ENCODE measurements at places on chromosomes 7 and 10.

- DNase-seq = no peak
Measured at GRCh38 chr10:16933783-16934182, 116.6 kb upstream of the RSU1 start.

DNA sequence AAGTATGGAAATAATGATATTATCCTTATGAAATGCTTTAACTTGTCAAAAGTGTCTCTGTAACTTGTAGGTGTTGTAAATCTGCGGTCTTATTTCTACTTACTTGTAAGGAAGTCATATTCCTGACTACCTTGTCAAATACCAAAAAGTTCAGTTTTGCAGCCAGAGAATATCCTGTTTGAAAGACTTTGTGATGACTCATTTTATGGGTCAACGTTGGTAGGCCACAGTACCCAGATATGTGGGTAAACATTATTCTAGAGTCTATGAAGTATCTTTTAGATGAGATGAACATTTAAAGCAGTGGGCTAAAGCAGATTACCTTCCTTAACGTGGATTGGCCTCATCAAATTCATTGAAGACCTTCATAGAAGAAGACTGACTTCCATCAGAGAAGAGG, 195.3 kb downstream of the PPP1R9A start:
- no peak for DNase-seq

GRCh38 chr10:5071411-5072198, 22.6 kb upstream of the AKR1C3 start:
- no peak for DNase-seq

DNA sequence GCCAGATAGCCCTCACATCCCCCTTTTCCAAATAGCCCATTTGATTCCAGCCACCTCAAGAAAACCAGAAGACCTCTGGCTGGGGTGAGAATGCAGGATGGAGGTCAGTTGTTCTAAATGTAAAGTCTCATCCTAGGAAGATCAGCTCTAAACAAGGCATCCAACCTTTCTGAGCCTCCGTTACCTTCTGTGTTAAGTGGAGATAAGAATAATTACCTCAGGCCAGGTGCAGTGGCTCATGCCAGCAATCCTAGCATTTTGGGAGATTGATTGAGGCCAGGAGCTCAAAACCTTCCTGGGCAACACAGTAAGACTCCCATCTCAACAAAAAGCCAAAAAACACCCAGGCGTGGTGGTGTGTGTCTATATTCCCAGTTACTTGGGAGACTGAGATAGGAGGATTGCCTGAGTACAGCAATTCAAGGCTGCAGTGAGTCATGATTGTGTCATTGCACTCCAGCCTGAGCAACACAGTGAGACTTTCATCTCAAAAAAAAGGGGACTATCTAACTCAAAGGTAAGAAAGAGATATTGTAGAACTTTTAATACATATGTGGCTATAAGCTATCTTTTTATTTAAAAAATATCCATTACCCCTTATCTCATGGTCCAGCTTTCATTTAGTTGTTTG, 43.5 kb downstream of the PRTFDC1 start:
- no peak for DNase-seq

- DNase-seq = no peak
Measured at GRCh38 chr7:130875-131780, 61.2 kb upstream of the FAM20C start.

GRCh38 chr7:154651501-154651900, 351.4 kb downstream of the PAXIP1 start:
- no peak for DNase-seq

DNA sequence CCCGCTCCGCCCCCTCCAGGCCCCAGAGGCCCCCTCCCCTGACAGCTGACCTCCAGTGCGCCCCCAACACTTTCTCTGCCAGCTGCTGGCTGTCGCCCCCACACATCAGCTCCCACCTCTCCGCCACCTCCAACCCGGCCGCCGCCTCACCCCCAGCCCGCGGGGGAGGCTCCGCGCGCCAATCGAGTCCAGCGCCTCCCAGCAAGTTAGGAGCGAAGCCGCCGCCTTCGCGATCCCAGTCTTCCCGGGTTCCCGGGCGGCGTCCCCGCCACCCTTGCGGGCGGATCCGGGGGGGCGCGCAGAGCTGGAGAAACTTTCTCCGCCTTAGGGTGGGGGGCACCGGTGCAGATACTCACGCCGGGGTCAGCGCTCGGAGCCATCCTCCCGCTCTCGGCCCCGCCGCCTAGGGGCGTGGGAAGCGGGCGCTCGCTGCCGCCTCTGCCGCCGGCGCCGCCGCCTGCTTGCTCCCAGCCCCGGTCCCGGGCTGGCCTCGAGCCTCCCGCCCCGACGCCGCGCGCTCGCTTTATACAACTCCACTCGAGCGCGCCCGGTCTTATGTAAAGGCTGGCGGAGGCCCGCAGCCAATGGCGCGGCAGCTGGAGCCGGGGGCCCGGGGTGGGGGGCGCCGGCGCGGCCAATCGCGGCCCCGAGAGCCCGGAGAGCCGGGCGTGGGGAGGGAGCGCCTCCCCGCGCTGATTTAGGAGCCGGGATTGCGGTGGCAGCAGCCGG, at the start of gene CRTAC1:
CRTAC1 (minus strand) TSS at position 529 of the 729 bp plus-strand sequence; CDS start at position 380, 149 bp downstream.
- DNase-seq = peak; percentile 63

GRCh38 chr7:138126928-138127327, 50.7 kb downstream of the AKR1D1 start:
- DNase-seq = no peak
